NCI-H2107 (cell line): ENCODE measurements at places on chromosomes 3 and 15.

DNA sequence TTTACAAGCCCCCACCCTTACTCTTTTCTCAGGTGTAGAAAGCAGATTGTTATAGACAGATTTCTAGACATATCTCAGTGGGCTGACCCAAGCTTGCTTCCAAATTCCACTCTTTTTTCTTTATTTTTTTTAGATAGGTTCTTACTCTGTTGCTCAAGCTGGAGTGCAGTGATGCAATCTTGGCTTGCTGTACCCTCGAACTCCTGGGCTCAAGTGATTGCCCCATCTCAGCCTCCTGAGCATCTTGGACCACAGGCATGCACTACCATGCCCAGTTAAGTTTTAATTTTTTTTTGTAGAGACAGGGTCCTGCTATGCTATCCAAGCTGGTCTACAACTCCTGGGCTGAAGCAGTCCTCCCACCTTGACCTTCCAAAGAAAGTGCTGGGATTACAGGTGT lies 53.5 kb upstream of the ADAMTS9 start:
- DNase-seq, result no peak

DNA sequence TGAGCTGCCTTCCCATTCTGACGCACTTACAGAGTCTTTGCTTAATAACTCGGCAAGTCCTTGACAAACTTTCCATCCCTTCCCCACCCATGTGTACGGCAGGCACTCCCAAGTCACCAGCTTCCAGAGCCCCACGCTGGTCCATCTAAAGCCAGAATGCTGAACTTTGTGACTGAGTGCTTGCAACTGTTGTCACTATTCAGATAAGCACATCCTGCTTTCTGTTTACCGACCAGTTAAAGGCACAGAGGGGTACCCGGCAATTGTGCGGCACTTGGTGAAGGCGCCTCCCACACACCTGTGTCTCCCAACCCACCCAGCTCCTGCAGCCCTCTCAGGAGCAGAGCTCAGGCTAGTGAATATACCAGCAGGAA lies 430.6 kb downstream of the FOXP1 start:
- no peak for DNase-seq

DNA sequence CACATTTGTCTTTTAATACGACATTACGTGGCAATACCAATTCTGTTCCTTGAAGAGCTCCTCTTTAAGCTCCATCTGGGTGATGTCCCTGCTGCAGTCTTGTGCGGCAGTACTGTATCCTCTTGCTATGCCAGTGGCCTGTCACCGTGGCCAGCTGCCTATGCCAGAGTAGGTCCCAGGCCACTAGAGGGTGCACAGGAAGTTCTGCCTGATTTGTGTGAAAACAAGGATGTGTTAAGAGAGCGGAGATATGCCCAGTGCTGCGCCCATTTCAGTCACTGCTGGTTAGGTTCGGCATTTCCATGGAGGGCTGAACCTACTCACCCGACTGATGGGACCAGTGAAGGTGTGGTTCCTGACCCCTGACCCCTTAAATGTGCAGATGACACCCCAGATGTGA lies 25.2 kb downstream of the NIPA1 start:
- no peak for DNase-seq

DNA sequence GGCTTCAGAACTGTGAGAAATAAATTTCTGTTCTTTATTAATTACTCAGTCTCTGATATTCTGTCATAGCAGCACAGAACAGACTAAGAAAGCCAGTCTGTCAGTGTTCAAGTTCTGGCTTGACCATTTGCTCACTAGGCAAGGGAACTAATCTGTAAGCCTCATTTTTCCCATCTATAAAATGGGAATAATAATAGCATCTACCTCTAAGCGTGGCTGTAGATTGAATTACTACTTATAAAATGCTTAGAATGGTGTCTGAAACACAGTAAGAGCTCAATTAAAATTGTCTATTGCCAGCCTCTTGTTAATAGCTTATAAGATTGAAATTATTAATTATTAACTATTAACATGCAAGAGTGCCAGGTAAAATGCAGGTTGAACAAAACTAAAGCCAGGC lies 209.7 kb upstream of the LRRFIP2 start:
- DNase-seq, result no peak

DNA sequence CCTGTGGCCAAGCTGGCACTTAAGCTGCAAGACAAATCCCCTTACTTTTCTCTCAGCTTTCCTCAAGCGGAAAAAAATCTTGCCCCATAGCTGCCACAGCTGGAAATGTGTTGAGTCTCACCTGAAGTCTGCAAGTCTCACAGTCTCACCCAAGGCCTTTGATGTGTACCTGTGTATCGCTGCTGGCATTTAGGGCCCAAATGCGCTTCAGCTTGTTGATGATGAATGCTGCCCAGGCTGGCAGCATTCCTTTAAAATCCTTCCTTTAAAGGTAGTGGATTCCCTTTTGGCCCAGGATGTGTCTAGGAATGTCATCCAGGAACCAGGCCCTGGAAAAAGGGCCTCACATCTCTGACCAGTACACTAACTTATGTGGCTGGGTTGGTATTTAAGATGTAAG lies 7.0 kb downstream of the OR5K4 start:
- no peak for DNase-seq

DNA sequence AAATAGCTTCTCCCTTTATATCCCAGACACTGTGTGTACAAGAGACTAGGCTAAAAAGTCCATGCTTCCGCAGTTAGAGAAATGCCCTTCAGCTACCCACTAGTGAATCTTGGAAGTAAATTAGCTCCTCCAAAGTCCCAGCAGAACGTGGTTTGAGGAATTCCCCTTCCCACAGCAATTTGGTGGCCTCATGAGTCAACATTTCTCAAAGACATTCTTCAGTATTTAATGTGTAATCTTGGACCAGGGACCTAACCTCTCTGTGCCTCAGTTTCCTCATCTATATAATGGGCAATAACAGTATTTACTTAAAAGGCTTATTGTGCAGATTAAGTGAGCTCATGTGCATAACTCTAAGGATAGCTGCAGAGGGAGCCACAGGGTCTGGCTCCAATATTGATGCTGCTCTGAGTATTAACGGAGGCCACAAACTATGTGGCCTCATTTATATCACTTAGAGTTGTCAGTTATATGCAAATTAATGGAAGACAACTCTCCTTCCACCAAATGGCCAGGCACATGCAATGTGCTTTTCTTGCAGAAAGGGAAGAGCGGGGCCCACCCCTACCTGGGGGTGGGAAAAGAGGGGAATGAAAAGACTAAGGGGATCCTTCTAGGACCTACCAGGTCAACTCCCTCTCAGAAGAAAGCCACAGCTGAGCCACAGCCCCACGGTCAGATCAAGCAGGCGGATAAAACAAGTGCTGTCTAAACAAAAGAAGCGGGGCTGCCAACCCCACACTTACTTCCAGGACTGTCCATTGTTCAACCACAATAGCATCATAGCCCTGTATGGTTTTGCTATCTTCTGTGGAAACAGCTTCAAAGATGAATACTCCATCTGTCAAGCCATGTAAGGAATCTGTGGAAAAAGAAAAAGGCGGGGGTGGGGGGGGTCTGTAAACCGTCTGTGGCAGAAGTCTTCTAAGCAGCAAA lies 92.4 kb downstream of the OXNAD1 start:
- DNase-seq, result no peak

DNA sequence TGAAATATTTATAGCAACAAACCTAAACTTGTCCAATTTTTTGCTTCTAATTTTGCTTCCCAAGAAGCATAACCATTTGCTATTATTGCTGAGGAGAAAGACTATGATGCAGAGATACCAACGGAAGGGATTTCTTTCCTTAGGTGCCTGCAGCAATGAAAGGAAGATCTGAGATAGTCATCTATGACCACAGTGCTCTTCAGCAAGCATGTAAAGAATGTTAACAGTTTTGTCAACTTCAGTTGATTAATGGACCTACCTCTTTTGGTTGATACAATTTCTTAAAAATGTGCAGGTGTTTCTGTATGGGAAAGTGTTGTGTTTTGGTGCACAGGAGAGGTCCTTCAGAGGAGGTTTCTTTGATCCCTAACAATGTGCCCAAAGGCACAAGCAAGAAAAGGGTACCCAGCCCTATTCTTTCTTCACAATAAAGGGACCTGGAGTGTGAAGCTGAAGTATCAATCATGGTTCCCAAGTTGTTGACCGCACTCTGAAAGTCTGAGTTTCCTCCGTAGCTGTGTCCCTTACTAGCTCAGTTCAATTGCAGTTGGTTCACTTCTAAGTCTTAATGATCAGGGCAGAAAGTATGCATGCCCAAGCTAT lies 307.7 kb upstream of the KCNH8 start:
- no peak for DNase-seq

- DNase-seq, result peak; percentile 22
Observed at GRCh38 chr3:126816986-126817777, 113.1 kb downstream of the CHCHD6 start.

GRCh38 chr3:172646439-172647015 lies 64.3 kb downstream of the NCEH1 start:
- DNase-seq, result peak; percentile 11

GRCh38 chr15:58477170-58477569 lies 45.4 kb downstream of the LIPC start:
- no peak for DNase-seq

DNA sequence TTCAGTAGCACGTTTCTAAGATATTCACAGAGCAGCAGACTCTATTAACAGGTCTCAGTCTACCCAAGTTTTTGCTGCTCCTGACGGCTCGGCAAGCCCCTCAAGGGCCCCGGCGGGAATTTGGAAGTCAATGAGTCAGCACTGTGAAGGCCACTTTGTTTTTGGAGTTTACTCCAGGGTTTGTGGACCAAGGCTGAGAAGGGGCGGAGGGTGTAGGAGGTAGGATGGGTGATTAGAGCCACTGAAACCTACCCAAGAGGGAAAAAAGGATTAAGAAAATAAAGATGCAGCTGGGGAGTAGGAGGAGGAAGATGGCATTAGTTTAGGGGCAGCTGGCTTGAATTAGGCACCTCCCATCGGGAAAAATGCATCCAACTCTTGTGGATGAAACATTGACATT lies 87.6 kb downstream of the BDH1 start:
- DNase-seq, result no peak

DNA sequence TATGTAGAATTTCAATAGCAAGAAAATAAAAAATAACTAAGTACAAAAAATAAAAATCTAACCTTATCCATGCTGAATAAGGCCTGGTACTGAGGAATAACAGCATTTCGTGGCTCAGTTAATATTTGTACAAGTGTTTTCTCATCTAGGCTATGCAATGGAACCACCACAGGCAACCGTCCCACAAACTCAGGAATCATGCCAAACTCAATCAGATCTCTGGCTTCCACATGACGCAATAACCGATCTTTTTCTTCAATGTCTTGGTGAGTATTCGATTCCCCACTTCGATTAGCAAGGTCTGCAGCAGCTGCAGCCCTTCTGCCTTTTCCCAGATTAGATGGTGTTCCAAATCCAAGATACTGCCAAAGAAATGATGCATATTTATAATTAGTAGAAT lies 21.1 kb upstream of the PDCD7 start:
- no peak for DNase-seq

- no peak for DNase-seq
Observed at GRCh38 chr15:94785091-94785490, 553.7 kb downstream of the MCTP2 start.

DNA sequence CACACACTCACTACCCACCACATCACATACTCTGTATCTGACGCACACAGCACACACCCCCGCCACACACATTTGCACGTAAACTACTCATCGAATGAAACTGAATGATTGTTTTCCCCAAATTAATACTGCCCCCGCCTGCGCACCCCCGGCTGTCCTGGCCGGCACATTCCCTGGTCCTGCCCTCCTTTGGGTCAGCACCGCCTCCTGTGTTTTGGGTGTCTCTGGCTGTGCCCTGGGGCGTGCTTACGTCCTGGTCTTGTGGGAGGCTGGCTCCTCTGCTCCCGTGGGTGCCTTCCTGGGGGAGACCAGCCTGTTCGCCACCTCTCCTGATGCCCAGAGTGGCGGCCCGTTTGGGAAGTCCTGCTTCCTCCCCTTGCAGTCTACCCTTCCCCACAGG lies 30.2 kb downstream of the APBA2 start:
- DNase-seq, result no peak

DNA sequence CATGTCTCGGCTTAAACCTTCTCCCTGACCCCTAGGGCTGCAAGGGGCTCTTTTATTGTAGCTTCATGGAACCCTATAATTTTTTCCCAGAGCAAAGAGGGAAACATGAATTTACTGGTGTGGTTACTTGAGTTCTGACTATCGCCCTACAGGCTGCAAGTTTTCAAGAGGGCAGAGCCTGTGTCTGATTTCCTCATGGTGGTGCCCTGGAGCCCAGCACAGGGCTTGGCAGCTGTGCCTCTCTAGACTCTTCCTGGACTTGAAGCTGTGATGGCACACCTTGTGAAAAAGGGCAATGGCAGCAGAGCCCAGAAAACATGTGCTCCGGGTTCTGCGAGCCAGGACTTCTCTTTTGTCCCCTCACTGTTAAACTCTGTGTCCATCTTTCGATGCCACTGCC lies 34.2 kb upstream of the TF start:
- no peak for DNase-seq

DNA sequence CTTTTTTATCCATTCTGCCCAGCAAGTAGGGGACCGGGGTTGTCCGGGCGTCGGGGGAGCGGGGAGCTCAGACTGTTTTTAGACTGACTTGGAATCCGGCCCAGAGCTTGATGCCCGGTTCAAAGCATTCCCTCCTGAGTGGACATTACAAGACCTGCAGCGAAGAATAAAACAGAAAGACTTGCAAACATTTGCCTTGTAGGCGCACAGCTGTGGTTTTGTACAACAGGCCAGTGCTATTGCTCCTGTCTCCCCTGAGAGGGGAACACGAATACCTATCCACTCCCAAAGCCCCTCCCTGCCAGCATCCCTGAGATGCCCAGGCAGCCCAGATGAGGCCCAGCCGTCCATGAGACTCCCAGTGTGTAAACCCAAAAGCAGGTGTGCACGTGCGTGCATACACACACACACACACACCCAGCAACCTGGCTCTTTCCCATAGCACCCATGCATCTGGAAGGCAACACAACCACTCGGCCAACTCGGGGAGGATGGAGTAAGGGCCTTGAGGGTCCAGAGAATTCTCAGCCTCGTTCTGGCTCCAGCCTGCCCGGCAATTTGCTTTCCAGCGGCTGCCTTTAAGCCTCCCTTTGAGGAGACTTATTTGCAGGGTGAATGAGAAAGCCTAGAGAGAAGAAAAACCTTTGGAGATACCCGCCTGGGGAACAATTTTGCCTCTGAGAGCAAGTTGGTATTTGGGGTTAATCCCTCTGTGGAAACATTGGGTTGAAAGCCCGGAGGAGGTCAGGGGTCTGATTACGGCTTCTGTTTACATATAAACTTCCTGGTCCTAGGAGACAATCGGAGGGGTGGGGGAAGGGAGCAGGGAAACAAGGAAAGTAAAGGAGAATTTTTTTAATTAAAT lies 161.0 kb upstream of the HES1 start:
- DNase-seq, result no peak

- no peak for DNase-seq
Observed at GRCh38 chr3:12630292-12630691, 33.6 kb downstream of the RAF1 start.

DNA sequence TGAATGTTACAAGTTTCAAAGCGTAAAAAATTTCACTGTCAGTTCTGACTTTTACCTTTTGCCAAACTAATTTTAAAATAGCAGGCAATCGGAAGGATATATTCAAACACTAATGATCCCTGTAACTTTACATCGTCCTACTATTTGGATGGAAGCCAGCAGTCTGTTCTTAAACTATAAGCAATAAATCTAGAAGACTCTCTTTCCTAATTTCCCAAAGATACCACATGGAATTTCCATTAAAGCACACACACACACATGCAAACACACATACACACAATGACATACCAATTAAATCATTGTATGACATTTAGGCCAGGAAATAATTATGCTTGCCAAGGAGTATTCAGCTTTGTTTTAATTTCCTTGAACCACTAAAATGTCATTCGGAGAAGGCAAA lies 32.0 kb downstream of the IL17RD start:
- DNase-seq, result no peak

- no peak for DNase-seq
Observed at GRCh38 chr3:143697975-143698374, 150.3 kb downstream of the SLC9A9 start.
